Upper lobe of right lung (tissue), 1 donor: ENCODE measurements at places on chromosomes 13 and 19. TPM values are rescaled to one million over a fixed set of nuclear protein-coding genes. Genes with fewer than 3 reads are reported as not detected.

DNA sequence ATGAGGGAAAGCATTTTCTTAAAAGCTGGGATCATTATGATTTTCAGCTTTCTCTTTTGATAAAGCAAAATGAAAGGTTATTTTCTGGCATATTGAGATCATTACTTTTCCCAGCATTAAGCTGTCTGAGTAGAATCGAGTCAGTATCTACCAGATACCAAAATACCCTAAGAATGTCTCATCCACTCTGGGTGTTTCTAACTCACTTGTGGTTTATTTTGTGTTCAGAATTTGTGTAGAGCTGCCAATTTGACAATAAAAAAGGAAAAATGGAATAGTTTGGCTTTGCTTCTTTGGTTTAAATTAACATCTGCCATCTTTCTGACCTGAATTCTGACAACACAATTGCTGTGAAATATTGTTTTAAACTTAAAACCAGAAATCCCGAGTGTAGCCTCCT, 438.7 kb upstream of the ARGLU1 start:
- DNase-seq, result no peak

NKG7 gene
- 25.1 TPM for total RNA-seq

GRCh38 chr13:20006206-20006605, 47.7 kb downstream of the ZMYM2 start:
- DNase-seq, result no peak

ZGLP1 gene
- total RNA-seq, result 3.8 TPM

- DNase-seq, result no peak
Observed at GRCh38 chr19:36032251-36033104, at the start of gene CLIP3. TSS of gene CLIP3 (minus strand) at chr19:36032873. CDS start at chr19:36032357, 516 bp downstream.

- DNase-seq, result no peak
Observed at GRCh38 chr13:29454931-29455481, 140.5 kb downstream of the SLC7A1 start.

- no peak for DNase-seq
Observed at GRCh38 chr13:28373810-28374209, 121.1 kb downstream of the FLT1 start.

- no peak for DNase-seq
Observed at GRCh38 chr19:8441725-8442544, 2.8 kb upstream of the HNRNPM start.

C19orf81 gene
- total RNA-seq, result 3.9 TPM

GRCh38 chr13:44516771-44517170, 59.4 kb downstream of the TSC22D1 start:
- no peak for DNase-seq

DNA sequence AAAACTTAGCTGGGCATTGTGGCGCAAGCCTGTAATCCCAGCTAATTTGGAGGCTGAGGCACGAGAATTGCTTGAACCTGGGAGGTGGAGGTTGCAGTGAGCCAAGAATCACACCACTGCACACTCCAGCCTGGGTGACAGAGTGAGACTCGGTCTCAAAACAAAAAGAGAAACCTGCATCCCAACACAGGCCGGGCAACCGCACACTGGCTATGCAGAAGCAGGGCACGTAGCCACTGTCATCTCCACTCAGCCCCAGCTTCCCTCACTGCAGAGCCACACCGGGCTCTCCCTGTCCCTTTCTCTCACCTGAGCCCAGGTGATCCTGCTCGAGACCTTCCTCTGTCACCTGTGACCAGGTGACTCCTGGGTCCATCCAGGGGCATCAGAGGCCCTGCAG, 11.7 kb downstream of the ELL start:
- no peak for DNase-seq

DNA sequence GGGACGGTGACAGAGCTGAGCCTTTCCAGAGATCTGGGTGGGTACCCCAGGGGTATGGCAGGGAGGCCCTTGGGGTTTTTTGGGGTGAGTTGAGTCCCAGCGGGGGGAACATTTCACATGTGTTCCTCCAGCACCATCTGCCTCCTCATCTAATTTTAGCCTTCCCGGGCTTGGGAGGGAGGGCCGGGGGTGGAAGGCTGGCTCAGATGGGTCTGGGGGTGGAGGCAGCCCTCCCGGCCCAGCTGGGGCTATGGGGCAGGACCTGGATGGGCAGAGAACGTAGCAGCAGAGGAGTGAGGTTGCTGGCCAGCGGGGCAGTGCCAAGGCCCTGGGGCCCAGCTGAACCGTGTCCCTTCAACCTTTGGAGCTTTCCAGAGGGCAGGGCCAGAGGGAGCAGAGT, 23.5 kb downstream of the ADGRL1 start:
- no peak for DNase-seq

DNA sequence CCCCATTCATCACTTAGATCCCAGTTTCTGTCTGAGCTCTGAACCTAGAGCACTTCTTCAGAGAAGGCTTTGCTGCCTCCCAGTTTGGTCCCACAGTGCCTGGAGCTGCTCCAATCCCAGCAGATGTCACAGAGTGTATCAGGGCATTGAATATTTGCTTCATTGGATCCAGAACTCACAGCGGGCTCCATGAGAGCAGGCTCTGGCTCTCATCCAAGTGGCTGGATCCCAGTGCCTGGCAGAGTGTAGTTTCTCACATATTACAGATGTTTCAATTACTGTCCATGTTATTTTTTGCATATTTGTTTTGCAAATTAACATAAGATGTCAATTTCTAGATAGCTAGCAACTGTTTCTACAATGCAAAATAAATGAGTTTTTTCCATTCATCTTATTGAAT, 50.6 kb downstream of the MYO16 start:
- no peak for DNase-seq

TMIGD2 gene
- 2.7 TPM for total RNA-seq

DNA sequence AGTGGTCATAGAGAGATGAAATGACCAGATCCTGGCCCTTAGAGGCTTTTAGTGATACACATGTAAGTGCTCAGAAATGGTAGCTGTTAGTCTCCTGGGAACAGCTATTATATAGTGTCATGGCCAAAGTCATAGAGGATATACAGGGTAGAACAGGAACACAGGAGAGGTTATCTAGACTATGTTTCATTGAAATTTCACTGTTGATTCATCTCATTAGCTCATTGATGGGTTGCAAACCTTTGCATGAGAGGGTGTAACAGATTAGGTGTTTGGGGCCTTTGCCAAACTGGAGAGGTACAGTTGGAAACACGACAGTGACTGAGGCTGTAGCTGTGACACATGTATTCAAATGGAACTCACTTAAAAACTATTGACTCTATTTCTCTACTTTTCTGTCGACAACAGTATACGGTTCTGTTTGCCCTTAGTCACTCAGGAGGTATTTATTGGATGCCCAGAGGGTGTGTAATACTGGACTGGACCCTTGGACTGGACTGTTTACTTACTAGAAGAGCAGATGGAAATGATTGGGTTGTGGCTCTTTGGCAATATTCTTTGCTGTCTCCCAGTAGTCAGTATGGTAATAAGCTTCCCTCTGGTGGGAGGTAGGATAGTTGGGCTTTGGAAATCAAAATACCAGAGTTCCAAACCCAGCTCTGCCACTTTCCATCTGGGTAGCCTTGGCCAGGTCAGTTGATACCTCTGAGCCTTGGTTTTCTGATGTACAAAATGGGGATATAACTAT, 29.8 kb downstream of the ARHGAP35 start:
- DNase-seq, result no peak

DNA sequence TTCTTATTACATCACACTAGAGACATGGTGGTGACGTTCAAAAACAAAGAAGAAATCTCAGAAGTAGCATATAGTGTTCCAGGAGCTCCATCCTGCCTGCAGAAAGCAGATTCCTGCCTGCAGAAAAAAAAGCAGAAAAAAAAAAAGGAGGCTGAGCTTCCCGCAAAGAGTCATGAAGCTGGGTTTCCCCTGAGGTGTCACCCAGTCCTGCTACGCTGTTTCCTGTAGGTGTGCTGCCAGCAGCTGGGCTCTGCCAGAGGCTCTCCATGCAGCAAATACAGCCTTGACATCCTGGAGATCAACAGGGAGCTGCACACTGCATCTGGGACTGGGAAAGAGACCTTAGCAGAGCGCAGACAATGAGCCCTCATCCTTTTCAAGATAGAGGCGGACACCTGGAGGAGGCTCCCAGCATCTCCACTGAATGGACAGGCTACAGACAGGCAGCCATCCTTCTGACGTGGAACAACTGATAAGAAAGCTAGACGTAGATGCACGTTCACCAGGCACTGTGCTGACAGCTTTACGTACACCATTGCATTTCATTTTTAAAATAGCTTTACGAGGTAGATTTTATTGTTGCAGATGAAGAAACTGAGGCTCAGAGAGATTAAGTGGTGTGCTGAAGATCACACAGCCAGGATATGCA, 350.9 kb downstream of the FOXO1 start:
- DNase-seq, result no peak

DNA sequence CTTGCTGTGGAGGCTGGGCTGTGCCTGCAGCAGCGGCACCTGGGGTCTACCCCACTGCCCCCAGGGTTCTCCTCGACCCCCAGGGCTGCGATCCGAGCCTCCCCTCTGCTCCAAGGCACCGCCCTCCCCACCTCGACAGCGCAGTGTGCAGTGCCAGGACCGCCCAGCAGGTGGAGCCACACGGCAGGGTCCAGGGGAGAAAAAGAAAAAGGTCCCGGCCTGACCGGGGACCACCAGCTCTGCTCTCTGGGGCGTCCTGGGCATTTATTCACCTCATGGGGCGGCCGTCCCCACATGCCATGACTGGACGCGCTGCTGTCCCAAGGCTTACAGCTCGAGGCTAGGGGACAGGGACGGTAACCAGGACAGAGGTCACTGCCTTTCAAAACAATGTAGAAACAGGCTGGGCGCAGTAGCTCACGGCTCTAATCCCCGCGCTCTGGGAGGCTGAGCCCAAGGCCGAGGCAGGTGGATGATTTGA, 10.6 kb downstream of the REXO1 start:
- DNase-seq, result no peak

MAMSTR gene
- 1.2 TPM for total RNA-seq

DNA sequence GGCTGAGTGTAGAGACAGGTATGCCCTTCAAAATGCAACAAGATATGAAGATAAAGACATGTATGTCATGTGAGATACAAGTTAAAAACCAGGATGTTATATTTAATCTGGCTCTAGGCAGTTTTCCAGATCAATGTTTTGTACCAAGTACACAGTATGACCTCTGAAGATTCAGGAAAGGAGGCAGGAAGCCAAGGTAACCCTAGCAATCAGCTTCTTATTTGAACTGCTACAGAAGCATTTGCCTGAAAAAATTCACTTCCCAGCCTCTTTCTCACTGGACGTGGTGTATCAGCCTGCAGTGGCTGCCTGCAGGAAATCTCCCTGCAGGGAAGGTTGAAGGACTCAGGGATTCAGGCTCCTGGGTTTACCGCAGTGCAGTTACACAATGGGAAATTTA, 24.1 kb downstream of the OLFM4 start:
- DNase-seq, result no peak

- DNase-seq, result no peak
Observed at GRCh38 chr19:28586474-28586873, 626.5 kb downstream of the UQCRFS1 start.

GRCh38 chr13:23763318-23763717, 125.9 kb downstream of the MIPEP start:
- no peak for DNase-seq

DNA sequence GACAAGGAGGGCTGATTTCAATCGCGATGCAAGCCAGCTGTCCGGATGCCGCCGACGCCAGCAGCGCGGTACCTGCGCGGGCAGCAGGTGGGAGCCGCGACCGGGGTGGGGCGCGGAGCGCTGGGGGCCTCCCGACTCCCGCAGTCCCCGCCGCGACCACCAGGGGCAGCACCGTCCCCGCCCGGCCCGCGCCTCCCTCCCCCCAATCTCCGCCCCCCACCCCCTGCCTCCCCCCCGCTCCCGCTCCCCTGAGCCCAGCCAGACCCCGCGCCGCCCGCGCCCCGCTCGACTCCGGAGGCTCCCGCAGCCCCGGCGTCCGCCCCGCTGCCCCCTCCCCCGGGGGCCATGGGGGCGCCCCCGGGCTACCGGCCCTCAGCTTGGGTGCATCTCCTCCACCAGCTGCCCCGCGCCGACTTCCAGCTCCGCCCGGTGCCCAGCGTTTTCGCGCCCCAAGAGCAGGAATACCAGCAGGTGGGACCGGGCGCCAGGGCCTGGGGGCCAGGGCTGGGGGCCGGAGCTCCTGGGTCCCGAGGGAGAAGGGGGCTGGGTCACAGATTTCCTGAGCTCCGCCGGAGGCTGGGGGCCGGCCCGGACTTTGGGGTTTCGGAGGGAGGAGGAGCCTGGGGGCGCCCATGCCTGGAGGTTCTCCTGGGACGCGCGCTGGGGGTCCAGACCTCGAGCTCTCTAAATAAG, at the start of gene TTYH1:
TTYH1 (plus strand) TSS at position 257 of the 693 bp plus-strand sequence; CDS start at position 346, 89 bp downstream.
- no peak for DNase-seq

- DNase-seq, result no peak
Observed at GRCh38 chr19:46630586-46631205, 5.3 kb downstream of the GNG8 start.

- no peak for DNase-seq
Observed at GRCh38 chr19:18104793-18105131, 7.2 kb downstream of the MAST3 start.

DNA sequence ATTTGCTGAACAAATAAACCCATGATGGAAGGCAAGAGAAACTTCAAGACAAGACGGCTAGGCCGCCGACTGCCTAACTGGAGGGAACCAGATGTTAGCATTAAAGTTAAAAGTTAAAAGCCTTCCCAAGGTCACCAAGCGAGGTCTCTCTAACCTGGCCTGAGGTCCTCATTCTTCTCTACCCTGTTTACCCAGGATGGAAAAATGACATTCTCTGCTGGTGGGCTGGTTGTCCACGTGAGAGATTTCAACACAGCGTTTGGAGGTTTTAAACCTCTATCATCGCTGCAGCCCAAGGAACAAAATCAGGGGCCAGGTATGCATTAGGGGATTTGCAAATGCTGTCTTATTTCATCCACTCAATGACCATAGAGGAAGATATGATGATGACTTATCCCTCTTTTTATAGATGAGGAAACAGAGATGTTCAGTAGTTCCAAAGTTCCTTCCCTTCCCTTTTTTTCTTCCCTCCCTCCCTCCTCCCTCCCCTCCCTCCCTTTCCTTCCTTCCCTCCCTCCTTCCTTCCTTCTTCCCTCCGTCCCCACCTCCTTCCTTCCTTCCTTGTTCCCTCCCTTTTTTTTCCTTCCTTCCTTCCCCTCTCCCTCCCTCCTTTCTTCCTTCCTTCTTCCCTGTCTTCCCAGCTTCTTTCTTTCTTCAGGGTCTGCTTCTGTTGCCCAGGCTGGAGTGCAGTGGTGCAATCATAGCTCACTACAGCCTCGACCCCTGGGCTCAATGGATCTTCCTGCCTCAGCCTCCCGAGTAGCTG, 79.7 kb downstream of the INSR start:
- no peak for DNase-seq

CDX2 gene
- total RNA-seq, result not detected

SMIM24 gene
- total RNA-seq, result not detected

LGALS14 gene
- not detected for total RNA-seq

SERTAD1 gene
- 22.1 TPM for total RNA-seq
